Activated B cell treated with CpG ODN at 0.5 μM for 24 hours (primary cell): ENCODE measurements at places on chromosomes 5 and 9. TPM values are rescaled to one million over a fixed set of nuclear protein-coding genes. Genes with fewer than 3 reads are reported as not detected.

GPSM1 gene
- 1.9 and 2.6 TPM in 2 replicates for total RNA-seq

JAKMIP2 gene
- total RNA-seq, result 2.0 and 3.1 TPM in 2 replicates

DOCK2 gene
- total RNA-seq, result 274 and 344 TPM in 2 replicates

COL15A1 gene
- total RNA-seq, result 0.07 and 0.15 TPM in 2 replicates

TMEM38B gene
- 10.9 and 12.7 TPM in 2 replicates for total RNA-seq

OBP2A gene
- total RNA-seq, result not detected in 2 replicates

GRCh38 chr9:109973336-109973735 lies 193.3 kb downstream of the PALM2AKAP2 start:
- no peaks in the 10 kb centered on the region for H3K36me3 ChIP-seq
- DNase-seq, result no peak
- no peaks in the 10 kb centered on the region for H3K27me3 ChIP-seq
- H3K4me1 ChIP-seq, result peaks cover 100% of the 10 kb centered on the region

DNA sequence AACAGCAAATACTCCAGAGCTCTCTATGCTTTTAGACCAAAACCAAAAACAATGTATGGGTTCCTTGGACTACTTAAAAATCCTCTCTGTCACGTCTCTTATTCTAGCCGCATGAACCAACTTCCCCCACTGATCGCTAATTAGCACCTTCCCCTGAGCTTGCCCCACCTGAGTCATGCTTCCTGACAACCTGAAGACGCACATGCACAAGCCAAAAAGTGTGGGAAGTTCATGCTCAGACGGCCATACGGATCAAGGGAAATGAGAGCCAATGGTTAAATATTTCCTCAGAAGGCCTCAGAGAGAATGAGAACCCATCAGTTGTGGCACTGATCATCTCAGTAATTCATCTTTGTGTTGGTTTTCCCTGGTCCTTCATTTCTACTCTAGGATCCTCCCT lies 199.7 kb downstream of the BNC2 start:
- no peaks in the 10 kb centered on the region for H3K27me3 ChIP-seq
- no peak overlapping the region for H3K27ac ChIP-seq
- no peak for DNase-seq
- no peak overlapping the region for H3K4me3 ChIP-seq
- H3K4me1 ChIP-seq, result no peaks in the 10 kb centered on the region
- H3K36me3 ChIP-seq, result no peaks in the 10 kb centered on the region

DNA sequence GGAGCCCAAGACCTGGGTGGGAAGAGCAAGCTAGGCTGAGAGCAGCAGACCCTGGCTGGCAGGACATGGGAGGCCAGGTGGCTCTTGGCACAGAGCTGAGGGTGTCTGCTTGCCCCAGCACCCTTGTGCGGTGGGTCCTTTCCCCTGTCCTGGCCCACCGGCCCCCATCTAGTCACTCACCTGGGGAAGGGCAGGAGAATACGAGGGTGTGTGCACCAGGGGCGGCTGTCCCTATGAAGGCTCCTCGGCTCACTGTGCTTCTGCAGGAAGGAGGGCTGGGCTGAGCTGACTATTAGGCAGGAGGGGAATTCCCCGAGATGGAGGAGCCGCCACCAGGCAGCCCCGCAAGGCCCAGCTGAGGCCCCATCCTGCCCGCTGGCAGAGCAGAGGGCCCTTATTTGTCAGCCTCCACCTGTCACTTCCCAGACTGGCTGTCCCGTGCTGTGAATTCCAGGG lies 6.1 kb upstream of the TNIP1 start:
- peak overlapping the region; percentile 83 for H3K4me3 ChIP-seq
- no peaks in the 10 kb centered on the region for H3K27me3 ChIP-seq
- H3K4me1 ChIP-seq, result peaks cover 70% of the 10 kb centered on the region

GRCh38 chr9:21160178-21160577 lies 6.3 kb downstream of the IFNA21 start:
- H3K27ac ChIP-seq, result no peak overlapping the region
- no peak overlapping the region for H3K4me3 ChIP-seq
- no peaks in the 10 kb centered on the region for H3K36me3 ChIP-seq

DNA sequence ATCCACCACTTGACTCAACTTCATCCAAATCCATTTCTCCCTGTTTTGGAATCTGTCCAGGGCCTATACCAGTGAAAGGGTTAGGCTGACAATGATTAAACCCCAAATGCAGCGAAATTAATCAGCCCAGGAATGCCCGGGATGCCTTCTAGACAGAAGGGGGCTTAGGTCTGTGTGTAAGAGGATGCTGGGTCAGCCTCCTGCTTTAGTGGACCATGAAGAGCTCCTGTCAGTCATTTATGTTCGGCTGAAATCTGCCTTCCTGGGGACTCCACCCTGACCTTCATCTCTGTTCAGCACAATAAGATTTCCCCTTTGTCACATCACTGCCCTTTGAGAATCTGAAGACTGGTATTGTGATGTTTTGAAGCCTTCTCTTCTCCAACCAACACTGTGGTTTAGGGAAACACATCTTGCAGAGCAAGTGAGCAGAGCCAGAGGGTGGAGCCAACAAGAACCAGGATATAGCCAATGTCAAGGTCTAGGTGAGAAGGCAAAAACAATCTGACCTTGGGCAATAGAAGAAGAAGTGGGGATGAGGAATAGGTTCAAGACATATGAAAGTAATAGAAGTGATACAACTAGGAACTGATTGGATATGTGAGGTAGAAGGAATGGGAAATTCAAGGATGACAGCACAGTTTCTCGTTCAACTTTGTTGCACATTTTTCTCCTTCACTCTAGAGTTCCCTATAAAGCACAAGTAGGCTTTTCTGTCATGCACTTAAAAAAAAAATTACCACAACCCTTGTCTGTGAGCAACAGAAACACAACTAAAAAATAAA lies 234.4 kb downstream of the ARHGAP26 start:
- H3K4me3 ChIP-seq, result peak overlapping the region; percentile 13
- DNase-seq, result no peak
- H3K36me3 ChIP-seq, result no peaks in the 10 kb centered on the region
- peaks cover 86% of the 10 kb centered on the region for H3K4me1 ChIP-seq
- no peaks in the 10 kb centered on the region for H3K27me3 ChIP-seq
- peak overlapping the region; percentile 94 for H3K27ac ChIP-seq

GRCh38 chr5:150489360-150490295 lies 18.3 kb upstream of the NDST1 start:
- H3K36me3 ChIP-seq, result no peaks in the 10 kb centered on the region
- H3K27me3 ChIP-seq, result no peaks in the 10 kb centered on the region
- DNase-seq, result peak; percentile 49
- peak overlapping the region; percentile 11 for H3K4me3 ChIP-seq

- H3K36me3 ChIP-seq, result no peaks in the 10 kb centered on the region
- no peak overlapping the region for H3K27ac ChIP-seq
- no peaks in the 10 kb centered on the region for H3K27me3 ChIP-seq
- peaks cover 6% of the 10 kb centered on the region for H3K4me1 ChIP-seq
- DNase-seq, result no peak
Measured at GRCh38 chr9:110994771-110995241, 43.5 kb downstream of the LPAR1 start.

GRCh38 chr5:219460-219863 lies 1.3 kb downstream of the SDHA start:
- peaks cover 57% of the 10 kb centered on the region for H3K4me1 ChIP-seq
- H3K27me3 ChIP-seq, result no peaks in the 10 kb centered on the region
- H3K27ac ChIP-seq, result peak overlapping the region; percentile 85

GRCh38 chr5:175575301-175575700 lies 82.6 kb upstream of the HRH2 start:
- DNase-seq, result no peak
- no peak overlapping the region for H3K4me3 ChIP-seq
- no peaks in the 10 kb centered on the region for H3K36me3 ChIP-seq
- H3K27ac ChIP-seq, result no peak overlapping the region

DNA sequence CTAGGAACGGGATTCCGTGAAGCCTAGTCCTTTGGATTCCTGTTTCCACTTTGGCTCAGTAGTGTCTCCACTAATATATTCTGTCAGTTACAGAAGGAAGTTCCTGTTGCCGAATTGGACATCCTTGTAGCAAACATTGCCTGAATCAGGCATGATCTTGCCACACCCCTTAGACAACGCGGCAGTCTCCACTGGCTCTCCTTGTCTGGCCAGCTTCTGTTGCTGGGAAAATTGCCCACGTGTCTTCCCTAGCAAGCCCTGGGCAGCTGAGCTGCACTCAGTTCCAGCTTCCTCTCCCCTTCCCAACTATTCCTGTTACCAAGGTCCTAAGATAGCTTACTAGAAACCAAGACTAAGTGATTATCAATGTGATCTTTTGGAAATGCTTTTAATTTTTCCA lies 316.6 kb upstream of the RIOK2 start:
- DNase-seq, result no peak
- no peak overlapping the region for H3K4me3 ChIP-seq
- no peaks in the 10 kb centered on the region for H3K36me3 ChIP-seq
- no peaks in the 10 kb centered on the region for H3K27me3 ChIP-seq

DNA sequence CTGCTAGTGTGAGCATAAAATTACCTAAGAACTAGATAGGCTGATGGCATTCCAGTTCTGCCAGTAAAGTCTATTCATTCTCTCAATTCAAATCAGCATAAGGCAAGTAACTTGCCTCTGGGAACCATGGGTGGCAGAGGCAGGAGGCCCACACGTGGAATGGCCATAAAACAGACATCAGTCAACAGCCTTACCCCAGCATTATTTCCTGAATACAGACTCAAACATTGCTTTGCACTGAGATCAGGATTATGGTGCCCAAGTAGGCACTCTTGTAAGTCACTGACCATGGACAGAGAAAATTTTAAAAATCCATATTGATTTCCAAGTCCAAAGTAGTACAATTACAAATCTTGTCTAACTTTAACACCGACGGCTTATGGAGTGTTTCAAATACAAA lies 157.7 kb downstream of the NR2F1-AS1 start:
- no peak overlapping the region for H3K4me3 ChIP-seq
- no peaks in the 10 kb centered on the region for H3K4me1 ChIP-seq
- peaks cover 2% of the 10 kb centered on the region for H3K27me3 ChIP-seq
- H3K36me3 ChIP-seq, result no peaks in the 10 kb centered on the region
- no peak for DNase-seq
- no peak overlapping the region for H3K27ac ChIP-seq

DNA sequence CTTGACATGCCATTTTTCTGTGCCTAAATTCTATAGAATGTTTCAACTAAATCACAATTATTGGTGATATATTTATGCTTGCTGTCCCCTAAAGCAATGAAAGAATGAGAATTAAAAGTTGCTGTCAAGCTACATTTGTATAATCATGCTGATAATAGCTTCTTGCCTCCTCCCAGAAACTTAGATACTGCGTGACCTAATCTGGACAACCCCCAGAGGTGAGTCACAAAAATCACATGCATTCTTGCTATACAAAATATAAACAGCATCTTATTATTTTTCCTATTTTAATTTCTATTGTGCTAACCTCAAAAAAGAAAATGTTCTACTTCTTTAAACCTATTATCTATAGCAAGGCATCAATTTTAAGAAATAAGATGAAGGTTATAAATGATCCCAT lies 995.8 kb upstream of the ACO1 start:
- H3K4me3 ChIP-seq, result no peak overlapping the region
- no peaks in the 10 kb centered on the region for H3K27me3 ChIP-seq
- H3K4me1 ChIP-seq, result peaks cover 9% of the 10 kb centered on the region
- DNase-seq, result no peak
- H3K36me3 ChIP-seq, result no peaks in the 10 kb centered on the region

GRCh38 chr5:27377626-27378025 lies 339.2 kb upstream of the CDH9 start:
- H3K36me3 ChIP-seq, result no peaks in the 10 kb centered on the region
- H3K4me3 ChIP-seq, result no peak overlapping the region
- no peak overlapping the region for H3K27ac ChIP-seq
- H3K27me3 ChIP-seq, result no peaks in the 10 kb centered on the region
- H3K4me1 ChIP-seq, result no peaks in the 10 kb centered on the region
- DNase-seq, result no peak

- no peak overlapping the region for H3K4me3 ChIP-seq
- H3K27ac ChIP-seq, result no peak overlapping the region
- peaks cover 57% of the 10 kb centered on the region for H3K36me3 ChIP-seq
- no peaks in the 10 kb centered on the region for H3K27me3 ChIP-seq
- DNase-seq, result no peak
Measured at GRCh38 chr9:4844056-4844838, 51.5 kb downstream of the RCL1 start.

DNA sequence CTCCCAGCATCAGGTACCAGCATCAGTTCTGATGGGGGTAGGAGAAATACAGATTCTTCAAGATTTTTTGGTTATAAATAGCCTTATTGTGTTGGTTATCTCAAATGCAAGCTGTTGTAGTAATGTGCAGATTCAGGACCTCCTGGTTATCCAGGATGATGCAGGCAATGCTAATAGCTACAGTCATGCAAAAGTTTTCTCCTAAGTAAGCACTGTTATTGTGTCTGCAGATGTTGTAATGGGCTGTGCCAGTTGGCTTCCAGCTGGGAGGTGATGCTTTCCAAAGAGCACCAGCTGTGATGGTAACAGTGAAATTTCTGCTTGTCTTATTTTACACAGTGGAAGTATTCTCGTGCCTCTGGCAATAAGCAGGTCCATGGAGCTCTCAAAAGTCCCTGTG lies 719.2 kb upstream of the CTNND2 start:
- no peak overlapping the region for H3K27ac ChIP-seq
- H3K27me3 ChIP-seq, result no peaks in the 10 kb centered on the region
- H3K36me3 ChIP-seq, result no peaks in the 10 kb centered on the region
- no peak for DNase-seq
- H3K4me3 ChIP-seq, result no peak overlapping the region
- no peaks in the 10 kb centered on the region for H3K4me1 ChIP-seq

- DNase-seq, result no peak
- peaks cover 3% of the 10 kb centered on the region for H3K27me3 ChIP-seq
- H3K27ac ChIP-seq, result no peak overlapping the region
- H3K36me3 ChIP-seq, result no peaks in the 10 kb centered on the region
- no peak overlapping the region for H3K4me3 ChIP-seq
- H3K4me1 ChIP-seq, result no peaks in the 10 kb centered on the region
Measured at GRCh38 chr5:58211441-58211840, 248.4 kb downstream of the PLK2 start.

GRCh38 chr9:112285056-112285455 lies 48.4 kb downstream of the PTBP3 start:
- H3K27ac ChIP-seq, result no peak overlapping the region
- H3K4me3 ChIP-seq, result no peak overlapping the region
- no peaks in the 10 kb centered on the region for H3K27me3 ChIP-seq
- no peak for DNase-seq

GRCh38 chr5:16856531-16856930 lies 79.6 kb downstream of the MYO10 start:
- no peak for DNase-seq
- H3K36me3 ChIP-seq, result no peaks in the 10 kb centered on the region
- H3K27me3 ChIP-seq, result no peaks in the 10 kb centered on the region
- H3K4me1 ChIP-seq, result no peaks in the 10 kb centered on the region
- H3K4me3 ChIP-seq, result no peak overlapping the region

- no peaks in the 10 kb centered on the region for H3K4me1 ChIP-seq
- H3K27ac ChIP-seq, result no peak overlapping the region
- peaks cover 14% of the 10 kb centered on the region for H3K27me3 ChIP-seq
- no peak overlapping the region for H3K4me3 ChIP-seq
Measured at GRCh38 chr5:171272996-171273970, 35.8 kb upstream of the TLX3 start.

- H3K36me3 ChIP-seq, result no peaks in the 10 kb centered on the region
- peaks cover 26% of the 10 kb centered on the region for H3K4me1 ChIP-seq
- H3K27me3 ChIP-seq, result peaks cover 13% of the 10 kb centered on the region
- no peak for DNase-seq
Measured at GRCh38 chr9:134263596-134263995, 62.7 kb upstream of the RXRA start.
